ENCODE measurements at places on chromosomes 4 and X.

- DNase-seq, result no peak
Measured at GRCh38 chr4:89008166-89008565, 48.8 kb downstream of the FAM13A start.

GRCh38 chr4:8896506-8896905, 24.9 kb upstream of the HMX1 start:
- no peak for DNase-seq

DNA sequence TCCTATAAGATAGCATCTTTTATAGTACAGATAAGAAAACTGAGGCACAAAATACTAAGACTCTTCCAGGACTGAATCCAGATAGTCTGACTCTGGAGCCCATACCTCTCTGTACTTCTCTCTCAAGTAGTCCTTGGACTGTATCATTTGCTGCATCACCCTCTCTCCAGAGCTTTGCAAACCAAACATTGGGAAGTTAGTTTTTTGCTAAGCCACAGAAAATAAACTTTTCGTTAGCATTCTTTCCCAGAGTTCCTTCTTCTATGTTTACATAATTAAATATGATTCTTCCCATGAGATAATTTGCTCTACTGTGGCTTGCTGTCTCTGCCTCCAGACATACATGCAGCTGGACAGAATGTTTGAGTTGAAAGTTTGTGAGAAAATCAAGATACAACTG, 22.0 kb downstream of the PPEF2 start:
- no peak for DNase-seq

DNA sequence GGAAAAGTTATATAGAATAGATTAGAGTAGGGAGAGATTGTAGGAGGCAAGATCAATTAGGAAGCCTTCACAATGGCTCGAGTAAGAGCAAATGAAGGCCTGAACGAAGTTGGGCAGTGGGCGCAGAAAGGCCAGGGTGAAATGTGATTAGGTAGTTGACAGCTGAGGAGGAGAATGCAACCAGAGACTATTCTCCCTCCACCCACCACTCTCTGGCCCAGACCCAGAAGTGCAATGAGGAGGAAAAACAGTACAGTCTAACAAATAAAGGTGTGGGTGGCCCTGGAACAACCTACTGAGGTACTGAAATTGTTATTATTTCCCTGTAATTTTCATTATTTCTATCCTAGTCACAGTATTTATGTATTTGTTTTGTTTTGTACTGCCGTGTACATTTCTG, 176.7 kb downstream of the SLC39A8 start:
- no peak for DNase-seq

- no peak for DNase-seq
Measured at GRCh38 chr4:24273136-24273535, 311.2 kb downstream of the DHX15 start.

- peak; percentile 79 for DNase-seq
Measured at GRCh38 chrX:40097504-40098263, at the start of gene BCOR. TSS of gene BCOR (minus strand) at chrX:40097958. CDS start at chrX:40077929, 20,029 bp downstream.

- DNase-seq, result no peak
Measured at GRCh38 chrX:139360356-139360755, 170.2 kb upstream of the F9 start.

DNA sequence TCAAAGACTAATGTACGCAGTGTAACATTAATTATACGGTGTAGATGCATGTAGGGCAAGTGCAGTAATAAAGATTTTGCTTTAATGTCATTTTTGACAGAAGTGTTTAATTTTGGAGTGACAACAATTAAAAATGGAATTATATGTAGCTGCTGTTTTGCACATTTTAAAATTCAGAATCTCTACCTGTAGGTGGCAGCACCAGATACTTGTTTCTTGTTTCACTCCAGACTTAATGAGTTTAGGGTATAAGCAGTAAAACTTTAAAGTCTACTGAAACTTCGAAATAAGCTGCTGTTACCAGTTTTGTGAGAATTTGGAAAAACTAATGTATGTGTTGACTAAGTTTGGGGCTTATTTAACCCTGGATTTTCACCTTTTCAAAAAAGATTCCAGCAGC, 144.9 kb downstream of the POLA1 start:
- peak; percentile 8 for DNase-seq

GRCh38 chr4:6383009-6383404, 89.4 kb downstream of the PPP2R2C start:
- DNase-seq, result no peak

DNA sequence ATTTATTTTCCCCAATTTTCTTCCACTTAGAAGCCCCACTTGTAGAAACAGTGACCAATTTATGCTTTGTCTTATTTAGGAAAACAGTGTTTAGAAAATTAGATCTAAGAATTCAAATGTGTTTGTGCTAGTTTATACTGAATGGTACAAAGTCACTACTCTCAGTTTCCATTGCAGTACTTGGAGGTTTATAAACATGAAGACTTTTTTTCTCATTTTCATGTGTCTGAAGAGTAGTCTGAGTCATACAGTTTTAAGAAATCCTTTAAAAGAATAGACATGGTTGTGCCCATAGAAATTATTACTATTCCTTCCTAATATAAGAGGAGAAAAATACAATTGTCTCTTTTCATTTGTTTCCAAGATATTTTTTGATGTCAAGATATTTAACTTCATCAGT, 458.7 kb downstream of the NAF1 start:
- DNase-seq, result no peak

DNA sequence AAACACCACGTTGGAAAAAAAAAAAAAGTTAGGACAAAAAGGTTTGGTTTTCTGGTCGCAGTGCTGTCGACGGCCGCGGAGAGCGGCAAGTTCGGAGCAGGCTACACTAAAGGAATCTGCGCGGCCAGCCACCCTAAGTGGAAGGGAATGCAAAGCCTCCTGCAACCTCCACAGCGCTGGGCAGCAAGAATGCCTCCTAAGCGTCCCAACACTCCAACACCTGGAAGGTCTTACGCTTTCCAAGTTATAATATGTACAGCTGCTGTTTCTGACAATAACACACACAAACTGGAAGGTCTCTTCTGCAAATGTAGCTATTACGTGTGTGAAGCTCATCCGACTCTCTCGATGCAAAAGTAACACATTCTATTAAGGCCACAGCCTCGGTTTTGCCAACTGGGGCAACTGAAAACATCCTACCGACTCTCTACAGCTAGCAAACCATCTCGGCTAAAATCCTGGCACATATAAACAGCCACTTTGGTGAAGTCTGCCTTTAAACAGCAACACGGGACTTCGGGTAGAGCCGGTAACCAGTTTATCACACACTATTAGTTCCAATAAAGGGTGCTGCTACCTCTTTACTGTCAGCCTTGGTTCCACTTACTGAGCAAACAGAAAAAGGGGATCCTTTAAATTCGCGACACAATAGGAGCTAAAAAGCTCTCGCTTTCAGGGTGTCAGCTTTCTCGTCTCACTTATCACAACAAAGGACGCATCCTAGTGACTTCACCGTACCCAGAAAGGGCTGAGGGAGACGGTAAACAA, 895 bp downstream of the SMIM14 start:
- peak; percentile 20 for DNase-seq

GRCh38 chr4:5863461-5864113, 29.3 kb downstream of the CRMP1 start:
- DNase-seq, result peak; percentile 80

DNA sequence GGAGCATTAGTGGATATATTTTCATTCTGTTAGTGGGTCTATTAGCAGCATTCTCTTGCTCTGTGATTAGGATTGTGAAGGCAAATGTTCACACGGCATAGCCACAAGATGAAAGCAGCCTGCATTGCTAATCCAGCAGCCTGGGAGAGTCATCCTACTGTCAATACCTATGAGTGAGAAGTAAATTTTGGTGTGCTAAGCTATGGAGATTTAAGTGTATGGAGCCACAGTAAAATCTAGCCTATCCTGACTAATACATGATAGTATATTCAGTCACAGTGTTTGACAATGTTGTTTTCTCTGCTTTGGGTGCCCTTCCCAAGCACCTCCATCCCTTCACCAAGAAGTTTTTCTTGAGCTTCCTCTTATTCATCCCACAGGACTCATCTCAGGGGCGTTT, 47.2 kb upstream of the TMPRSS11F start:
- no peak for DNase-seq

DNA sequence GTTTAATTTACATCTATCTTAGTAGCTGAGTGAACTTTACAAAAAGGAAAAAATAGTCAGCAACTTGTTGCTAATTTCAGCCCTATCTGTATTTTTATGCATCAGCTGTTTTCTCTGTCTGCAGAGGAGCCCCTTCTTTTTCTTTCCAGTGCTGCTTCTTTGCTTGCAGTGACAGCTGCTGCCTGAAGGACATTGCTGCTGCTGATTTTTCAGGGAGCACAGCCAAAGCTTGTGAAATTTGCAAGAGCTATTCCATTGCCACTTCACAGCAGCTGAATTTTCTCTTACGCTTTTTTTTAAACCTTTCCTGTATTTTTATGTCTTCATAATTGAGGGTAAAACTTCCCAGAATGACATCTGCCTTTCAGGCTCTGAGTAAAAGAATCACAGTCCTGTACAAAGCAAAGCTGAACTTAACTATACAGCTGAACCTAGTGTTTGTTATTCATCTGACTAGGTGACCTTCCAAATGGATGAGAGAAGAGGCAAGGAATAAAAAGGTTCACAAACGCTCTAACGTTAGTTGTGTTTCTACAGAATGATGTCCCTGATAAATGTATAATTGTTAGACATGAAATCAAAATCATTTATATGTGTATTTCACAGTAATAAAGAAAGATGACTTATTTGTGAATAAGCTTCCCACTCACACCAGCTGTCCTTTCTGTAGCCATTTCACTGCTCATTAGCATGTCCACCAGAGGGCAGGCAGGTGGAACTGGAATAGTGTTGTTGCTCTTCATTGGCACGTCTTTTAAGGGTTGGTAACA, 541.4 kb downstream of the ADGRL3 start:
- DNase-seq, result no peak

DNA sequence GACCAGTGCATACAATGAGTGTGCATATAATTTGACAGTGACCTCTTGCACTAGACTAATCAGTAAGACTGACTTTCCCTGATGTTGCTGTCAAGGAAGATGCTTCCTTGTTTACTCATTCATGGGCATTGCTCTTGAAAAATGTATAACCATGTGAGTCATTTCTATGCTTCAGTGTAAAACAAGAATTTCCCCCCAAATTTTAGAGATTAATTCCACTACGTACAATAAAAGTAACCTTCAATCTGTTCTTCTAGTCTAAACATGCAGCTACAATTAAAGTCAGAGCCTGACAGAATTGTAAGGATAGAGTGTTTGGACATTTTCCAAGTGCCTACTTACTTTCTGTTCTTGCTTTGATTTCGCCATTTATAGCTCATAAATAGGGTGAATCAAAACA, 935.7 kb downstream of the RAPGEF2 start:
- no peak for DNase-seq

Measured in activated T-cell treated with anti-CD3 and anti-CD28 coated beads, Interleukin-2, amount 50 U/mL, for 72 hours (primary cell).